Activated CD4-positive, alpha-beta T cell treated with anti-CD3 and anti-CD28 coated beads for 48 hours (primary cell): ENCODE measurements at places on chromosomes 4 and X.

- no peak for DNase-seq
Observed at GRCh38 chr4:55979562-55979961, 30.8 kb downstream of the CEP135 start.

- peak; percentile 36 for DNase-seq
Observed at GRCh38 chr4:153759407-153760316, at the start of gene RNF175. RNF175 (minus strand) TSS chr4:153760024; CDS start chr4:153759862, 162 bp downstream.

GRCh38 chrX:45137531-45137930 lies 63.1 kb downstream of the DIPK2B start:
- no peak for DNase-seq

DNA sequence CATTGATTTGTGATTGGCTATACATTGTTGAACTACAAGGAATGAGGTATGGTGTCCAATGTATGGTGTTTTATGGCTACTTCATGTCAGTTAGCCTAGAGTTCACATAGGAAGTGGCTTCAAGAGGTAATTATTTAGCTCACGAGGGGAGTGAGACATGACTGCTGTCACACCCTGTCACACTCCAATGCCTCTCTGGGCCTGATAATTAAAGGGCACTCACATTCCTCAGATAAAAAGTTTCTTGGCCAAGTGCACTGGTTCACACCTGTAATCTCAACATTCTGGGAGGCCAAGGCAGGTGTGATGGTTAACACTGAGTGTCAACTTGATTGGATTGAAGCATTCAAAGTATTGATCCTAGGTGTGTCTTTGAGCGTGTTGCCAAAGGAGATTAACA lies 65.0 kb upstream of the DDX60 start:
- no peak for DNase-seq

DNA sequence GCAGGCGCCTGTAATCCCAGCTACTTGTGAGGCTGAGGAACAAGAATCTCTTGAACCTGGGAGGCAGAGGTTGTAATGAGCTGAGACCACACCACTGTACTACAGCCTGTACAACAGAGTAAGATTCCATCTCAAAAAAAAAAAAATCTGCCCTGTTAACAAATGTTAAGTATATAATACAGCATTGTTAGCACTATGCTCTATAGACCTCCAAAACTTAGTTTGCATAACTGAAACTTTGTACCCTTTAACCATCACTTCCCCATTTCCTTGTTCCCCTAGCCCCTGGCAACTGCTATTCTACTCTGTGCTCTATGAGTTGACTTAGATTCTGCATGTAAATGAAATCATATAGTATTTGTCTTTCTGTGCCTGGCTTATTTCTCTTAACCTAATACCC lies 76.7 kb downstream of the TAB3 start:
- no peak for DNase-seq

- DNase-seq: no peak
Observed at GRCh38 chrX:24298191-24298590, 15.7 kb downstream of the SUPT20HL2 start.

GRCh38 chr4:168632301-168632725 lies 135.5 kb downstream of the PALLD start:
- DNase-seq: no peak

DNA sequence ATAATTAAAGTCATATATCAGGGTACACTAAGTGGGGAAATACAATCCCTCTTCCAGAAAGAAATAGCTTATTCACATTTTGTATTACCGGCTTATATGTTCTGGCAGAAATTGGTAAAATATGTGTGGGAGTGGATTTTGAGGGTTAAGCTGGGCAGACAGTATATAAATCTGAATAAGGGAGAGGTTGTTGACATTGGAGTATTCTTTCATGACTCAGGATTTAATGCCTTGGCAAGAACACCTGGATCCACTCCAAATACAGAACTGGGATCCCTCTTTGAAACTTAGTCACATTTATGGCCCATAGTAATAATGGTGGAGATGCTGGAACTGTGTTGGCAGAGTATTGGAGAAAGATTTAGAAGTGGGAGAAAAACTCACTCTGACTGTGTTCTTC lies 54.3 kb upstream of the TET2 start:
- no peak for DNase-seq

DNA sequence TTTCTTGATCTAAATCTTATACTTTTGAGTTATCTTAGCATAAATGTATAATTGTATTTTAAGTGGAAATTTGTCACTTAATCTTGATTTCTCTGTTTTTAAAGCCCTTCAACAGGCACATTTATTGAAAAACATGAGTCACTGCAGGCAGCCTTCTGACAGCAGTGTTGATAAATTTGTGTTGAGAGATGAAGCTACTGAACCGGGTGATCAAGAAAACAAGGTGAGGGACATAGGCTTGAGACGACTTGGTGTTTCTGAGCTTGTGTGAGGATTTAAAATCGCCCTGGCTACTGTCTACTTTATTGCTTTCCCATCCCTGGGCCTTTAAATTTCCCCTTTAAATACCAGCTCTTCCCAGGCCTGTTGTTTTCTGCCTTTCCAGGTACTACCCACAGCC lies 55.7 kb downstream of the HTT start:
- DNase-seq: no peak

DNA sequence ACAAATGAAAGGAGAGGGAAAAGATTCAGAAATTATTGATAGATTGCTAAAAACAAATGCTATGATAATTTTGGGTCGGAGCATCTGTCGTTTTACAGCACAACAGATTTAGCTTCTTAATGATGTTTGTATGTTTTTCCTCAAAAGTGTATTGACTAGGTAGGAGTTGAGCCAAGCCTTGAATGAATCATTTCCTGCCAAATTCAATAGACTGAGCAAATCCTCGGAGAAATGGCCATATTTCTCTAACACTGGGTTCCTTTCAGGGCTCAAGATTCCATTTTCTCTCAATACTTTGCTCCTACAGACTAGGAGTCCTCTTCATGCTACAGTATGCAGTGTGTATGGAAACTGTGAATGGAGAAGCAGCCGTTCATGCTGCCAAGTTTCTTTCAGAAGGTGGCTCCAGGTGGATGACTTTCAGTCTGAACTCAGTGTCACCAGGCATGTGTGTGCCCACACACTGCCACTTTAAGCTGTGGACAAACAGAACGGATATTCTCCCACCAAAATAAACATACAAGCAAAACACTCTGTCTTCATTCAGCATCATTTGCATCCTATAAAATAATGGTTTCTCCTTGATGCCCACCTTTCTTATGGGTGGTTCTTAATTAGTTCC lies 146.0 kb downstream of the TBL1X start:
- no peak for DNase-seq

DNA sequence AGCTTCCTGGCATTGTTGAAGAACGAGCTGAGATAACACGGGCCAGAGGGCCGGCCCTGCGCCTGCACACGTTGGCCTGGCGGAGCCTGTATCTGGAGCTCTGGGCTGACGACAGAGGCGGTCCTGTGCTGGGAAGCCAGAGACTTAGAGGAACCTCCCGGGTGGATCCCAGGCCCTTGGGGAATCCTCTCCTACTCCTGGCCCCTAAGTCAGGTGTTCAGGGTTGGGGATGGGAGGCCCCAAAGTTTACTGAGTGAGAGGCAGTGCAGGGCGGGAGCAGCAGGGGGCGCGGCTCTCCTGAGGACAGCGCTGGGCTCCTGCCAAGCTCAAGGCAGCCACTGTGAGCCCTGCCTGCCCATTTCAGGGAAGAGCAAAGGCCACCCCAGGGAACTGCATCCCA lies 2.5 kb upstream of the HTRA3 start:
- DNase-seq: peak; percentile 64

- DNase-seq: peak; percentile 73
Observed at GRCh38 chrX:10110984-10111363, 45.8 kb upstream of the CLCN4 start.

DNA sequence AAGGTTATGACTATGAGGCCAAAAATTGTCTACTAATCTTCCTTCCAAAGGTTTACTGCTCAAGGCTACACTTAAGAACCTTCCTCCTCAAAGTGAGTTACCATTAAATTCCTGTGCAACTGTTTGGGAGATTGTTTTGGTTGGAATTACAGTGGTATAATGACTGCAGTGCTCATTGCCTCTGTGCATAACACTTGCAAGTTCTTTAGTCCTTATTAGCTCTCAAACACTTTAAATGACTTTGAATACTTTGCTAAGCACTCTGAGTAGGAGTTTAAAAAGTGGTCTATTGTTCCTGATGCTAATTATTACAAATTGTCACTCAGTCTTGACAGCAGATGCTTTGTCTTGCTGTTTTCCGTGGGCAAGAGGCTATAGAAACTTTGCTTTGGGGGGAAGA lies 422.8 kb upstream of the PABPC4L start:
- no peak for DNase-seq

GRCh38 chr4:86947501-86948120 lies 12.8 kb downstream of the AFF1 start:
- DNase-seq: no peak

GRCh38 chrX:10429908-10430307 lies 190.5 kb downstream of the MID1 start:
- no peak for DNase-seq

DNA sequence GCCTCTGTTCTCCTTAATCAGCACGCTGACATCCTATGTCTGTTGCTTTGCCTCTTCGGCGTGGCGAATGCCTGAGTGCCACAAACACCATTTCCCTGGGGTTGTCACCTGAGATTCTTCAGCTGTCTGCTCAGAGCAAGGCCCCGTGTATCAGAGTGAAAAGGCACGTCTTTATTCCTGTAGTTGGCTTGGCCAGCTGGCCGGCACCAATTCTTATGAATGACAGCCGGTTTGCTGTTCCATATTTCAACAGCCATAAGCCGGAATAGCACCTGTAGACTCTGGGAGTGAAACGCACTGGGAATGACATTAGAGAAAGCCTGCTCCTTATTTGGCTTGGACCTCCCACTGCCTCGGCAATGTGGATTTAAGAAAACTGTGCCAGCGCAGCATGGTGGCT lies 89.3 kb downstream of the MGST2 start:
- no peak for DNase-seq

- peak; percentile 73 for DNase-seq
Observed at GRCh38 chrX:153582896-153583295, 16.0 kb downstream of the CCNQ start.

DNA sequence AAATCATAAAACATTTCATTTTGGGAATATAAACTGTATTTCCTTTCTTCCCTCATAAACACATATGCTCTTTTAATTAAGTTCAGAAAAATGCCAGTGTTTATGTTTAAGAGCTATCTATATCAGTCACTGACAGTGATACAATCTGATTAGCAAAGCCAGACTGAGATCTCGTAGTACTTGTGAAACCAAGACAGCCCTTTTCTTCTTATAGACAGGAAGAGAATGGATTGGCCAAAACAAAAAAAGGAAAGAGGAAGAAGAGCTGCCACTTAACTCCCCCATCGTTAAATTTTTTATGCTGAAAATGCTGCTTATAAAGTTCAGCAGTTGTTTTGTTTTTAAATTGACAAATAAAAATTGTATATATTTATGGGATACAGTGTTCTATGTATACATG lies 87.4 kb downstream of the PLAC1 start:
- DNase-seq: no peak
